NB4 (cell line): ENCODE measurements at places on chromosomes 12 and 14.
A peak's percentile ranks its signal among the peaks of the same experiment; 100 is the strongest.

- no peak for DNase-seq
These were observed 126.8 kb upstream of the CPSF6 start for GRCh38 chr12:69112616-69113015.

GRCh38 chr12:121893961-121894460 is 5.4 kb downstream of the PSMD9 start:
- DNase-seq = no peak

DNA sequence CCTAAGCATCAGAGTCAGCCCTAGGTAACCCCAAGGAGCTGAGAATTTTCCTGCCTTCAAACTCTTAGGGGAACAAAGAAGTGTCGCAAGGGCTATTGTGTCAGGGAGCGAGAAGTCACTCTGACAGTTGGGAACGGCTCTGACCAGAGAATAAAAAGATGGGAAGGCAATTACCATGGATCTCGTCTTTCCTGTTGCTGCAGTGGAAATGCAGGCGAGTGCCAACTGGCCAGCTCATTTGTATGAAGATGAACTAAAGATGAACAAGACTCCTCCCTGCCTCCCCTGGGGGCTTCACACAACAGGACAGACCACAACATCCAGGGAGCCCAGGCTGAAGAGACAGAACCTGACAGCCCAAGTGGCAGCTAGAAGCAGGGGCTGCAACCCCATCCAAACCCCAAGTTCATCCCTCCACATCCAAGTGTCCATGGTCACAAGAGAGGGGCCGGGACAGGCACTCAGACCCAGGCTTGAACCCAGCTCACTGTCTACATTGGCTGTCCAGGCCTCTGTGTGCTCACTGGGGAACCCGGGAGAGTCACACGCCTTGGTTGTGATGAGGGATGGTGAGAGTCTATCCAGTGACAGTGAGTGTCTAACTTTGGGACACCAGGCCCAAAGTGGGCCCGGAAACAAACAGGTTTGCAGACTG is 322.4 kb downstream of the BCL11B start:
- DNase-seq = peak; percentile 47

- no peak for DNase-seq
These were observed 75.1 kb upstream of the ST8SIA1 start for GRCh38 chr12:22409377-22410164.

- no peak for DNase-seq
These were observed 1.1 kb downstream of the LRP1 start for GRCh38 chr12:57129321-57129842.

- peak; percentile 45 for DNase-seq
These were observed 25.7 kb downstream of the TBC1D15 start for GRCh38 chr12:71865166-71865713.

DNA sequence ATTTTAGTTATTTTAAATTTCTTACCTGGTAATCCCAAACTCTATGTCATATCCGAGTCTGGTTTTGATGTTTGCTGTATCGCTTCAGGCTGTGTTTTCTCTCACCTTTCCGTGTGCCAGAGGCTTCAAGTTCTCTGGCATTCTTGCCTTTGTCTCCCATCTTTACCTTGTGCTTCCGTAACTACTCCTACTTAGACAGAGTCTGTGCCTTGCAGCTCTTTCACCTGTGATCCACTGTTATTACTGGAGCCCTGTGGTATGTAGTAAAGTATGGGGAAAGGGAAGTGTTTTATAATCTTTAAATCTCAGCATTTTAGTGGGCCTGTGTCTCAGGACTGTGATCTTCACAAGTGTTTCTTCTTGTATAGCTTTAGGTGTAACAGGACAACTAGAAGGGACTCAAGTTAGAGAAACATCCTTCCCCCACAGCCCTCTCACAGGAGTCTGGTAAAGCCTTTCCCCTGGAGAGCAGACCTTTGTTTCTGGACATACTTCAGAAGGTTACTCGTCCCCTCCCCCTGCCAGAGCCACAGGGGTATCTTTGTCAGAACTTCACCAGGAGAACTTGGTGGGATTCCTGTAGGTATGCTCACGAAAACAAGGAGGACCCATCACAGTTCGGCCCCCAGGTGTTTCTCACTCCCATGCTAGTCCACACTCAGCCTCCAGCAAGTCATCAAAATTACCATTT is 11.1 kb downstream of the IFNG start:
- no peak for DNase-seq

DNA sequence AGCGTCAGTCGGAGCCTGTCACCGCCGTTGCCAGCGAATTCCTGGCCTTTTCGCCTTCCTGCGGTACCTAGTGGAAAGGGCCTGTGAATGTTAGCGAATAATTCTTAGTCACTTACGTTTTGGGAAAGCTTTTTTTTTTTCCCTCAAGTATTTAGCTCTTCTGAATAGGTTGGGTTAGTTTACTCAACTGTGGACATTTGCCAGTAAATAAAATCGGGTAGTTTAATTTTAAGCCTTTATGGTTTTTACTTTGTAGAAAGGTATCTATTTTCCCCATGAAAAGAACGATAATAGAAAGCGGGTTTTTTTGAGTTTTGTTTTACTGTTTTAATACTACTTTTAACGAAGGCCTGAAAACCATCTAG is 1.7 kb downstream of the YY1 start:
- DNase-seq = no peak

DNA sequence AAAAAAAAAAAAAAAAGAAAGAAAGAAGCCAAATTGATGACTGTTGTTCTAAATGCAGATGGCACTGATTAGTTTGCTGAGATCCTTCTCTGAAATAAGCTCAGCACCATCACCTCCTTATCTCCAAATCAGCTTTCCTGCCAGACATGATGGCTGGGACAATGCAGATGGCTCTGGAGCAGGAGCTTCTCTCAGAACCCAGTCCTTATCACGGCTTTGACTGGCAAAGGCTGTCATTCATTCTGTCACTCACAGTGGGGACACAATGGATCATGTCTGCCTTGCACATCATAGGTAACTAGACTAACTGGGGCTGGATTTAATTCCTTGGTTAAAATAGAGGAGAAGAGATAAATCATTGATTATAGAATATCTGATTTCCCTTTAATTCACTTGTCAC is 146.3 kb downstream of the PDZRN4 start:
- DNase-seq = no peak

GRCh38 chr12:123813349-123813748 is 51.2 kb downstream of the DNAH10 start:
- no peak for DNase-seq

DNA sequence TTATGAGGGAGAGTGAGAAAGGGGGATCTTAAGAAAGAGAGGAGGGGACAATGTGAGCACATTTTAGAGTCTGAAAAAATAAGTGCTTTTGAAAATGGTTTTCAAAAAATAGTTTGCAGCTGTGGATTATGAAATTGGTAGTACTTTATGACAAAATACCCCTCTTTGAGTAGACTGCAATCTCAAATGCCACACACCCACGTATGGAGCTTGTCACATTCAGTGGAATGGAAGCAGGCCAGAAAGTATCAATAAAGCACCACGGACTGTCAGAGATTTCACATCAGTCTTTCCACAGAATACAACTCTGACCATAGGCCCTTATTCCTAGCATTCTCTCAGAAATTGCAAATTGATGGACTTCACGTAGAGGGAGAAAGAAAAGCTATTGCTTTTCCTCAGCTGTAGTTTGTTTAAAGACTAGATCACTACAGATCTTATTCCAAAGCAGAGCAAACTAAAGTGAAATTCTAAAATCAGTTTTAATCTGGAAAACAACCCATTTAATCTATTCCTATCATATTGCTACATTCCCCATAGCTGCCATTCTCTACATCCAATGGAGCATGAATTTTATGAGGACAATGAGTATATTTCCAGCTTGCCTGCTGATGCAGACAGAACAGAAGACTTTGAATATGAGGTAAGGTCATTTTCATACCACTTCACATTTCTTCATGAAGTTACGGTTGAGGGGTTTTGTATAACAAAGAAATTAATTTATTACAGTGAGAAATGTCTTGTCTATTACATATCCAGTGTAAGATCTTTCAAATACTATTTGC is 321.3 kb downstream of the PDZRN4 start:
- DNase-seq = no peak

DNA sequence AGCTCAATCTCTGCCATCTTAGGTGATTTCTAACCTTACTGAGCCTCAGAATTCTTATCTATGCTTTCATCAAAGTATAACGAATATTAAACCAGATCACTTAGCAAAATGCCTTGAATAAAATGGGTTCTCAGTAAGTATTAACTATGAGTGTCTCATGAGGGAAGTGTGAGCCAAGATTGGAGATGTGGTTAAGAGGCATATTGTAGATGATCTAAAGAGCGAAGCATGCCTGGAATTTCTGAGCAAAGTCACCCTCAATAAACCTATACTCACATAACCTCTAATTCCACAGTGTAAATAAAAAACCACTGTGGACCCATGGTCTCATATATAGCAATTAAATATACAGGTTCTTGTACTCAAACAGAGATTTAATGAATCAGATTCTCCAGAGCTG is 193.1 kb upstream of the FSCB start:
- DNase-seq = no peak

DNA sequence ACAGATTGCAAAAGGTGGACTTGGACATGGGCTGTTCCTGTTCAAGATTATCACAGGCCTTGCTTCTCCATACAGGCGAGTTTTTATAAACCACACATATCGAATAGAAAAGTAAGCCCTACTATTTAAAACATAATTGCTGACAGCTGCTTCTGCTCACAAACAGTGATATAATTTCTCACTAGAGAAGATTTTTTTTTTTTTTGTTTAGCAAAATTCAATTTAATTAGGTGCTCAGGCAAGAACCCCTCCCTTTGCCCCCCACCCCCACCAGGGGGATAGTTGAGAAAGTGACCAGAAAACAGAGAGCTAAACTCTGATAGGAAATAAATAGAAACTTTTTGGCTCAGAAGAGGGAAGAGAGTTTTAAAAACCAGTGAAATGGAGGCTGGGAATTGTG is 132.8 kb upstream of the CRY1 start:
- DNase-seq = no peak

DNA sequence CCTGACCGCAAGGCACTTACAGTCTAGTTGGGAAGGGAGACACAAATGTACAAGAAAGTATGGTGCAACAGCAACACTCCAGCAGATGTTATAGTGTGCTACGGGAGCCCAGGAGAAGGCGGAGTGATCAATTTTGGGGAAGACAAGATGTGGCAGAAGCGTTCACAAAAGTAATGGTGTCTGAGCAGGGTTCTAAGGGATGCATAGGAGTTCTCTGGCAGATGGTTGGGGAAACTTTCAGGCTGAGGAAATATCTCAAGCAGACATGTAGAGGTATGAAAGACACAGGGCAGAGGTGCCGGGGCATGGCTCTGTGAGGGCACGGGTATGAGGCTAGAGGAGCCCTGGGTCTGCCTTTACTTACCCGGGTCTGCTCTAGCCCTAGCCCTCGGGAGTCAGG is 5.1 kb upstream of the TNFRSF1A start:
- no peak for DNase-seq

GRCh38 chr12:47799357-47799955 is 20.2 kb downstream of the HDAC7 start:
- no peak for DNase-seq

GRCh38 chr14:42370056-42370455 is 763.4 kb downstream of the LRFN5 start:
- no peak for DNase-seq

DNA sequence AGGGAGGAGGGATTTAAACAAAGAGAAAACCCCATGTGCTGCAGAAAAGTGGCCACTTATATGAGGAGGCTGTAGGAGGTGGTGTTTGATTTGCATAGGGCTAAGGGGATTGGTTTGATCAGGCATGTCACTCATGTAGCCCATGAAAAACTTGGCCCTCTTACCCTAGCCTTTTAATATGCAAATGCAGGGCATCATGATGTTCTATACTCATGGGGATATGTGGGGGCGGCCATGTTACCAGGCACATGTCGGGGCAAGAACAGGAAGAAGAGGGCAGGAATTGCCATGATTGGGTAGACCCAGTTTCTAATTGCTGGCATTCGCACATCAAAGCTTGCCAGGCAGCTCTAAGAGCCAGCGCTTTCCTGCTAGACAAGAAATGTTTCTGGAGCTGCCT is 28.8 kb downstream of the KLRK1 start:
- DNase-seq = peak; percentile 70

DNA sequence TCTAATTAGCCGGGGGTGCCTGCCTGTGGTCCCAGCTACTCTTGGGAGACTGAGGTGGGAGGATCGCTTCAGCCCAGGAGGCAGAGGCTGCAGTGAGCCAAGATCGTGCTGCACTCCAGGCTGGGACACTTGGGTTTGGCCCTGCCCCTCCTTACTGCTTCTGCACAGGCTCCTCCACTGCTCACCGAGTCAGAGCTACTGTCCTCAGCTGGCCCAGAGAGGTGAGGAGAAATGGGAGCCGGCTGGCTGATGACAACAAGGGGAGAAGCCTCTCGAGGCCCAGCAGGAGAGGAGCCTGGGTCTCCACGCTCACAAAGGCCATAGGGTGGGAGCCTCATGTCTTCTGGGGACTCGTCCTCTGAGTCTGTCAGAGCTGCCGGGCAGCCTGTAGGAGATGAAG is 13.7 kb downstream of the CALCOCO1 start:
- no peak for DNase-seq

DNA sequence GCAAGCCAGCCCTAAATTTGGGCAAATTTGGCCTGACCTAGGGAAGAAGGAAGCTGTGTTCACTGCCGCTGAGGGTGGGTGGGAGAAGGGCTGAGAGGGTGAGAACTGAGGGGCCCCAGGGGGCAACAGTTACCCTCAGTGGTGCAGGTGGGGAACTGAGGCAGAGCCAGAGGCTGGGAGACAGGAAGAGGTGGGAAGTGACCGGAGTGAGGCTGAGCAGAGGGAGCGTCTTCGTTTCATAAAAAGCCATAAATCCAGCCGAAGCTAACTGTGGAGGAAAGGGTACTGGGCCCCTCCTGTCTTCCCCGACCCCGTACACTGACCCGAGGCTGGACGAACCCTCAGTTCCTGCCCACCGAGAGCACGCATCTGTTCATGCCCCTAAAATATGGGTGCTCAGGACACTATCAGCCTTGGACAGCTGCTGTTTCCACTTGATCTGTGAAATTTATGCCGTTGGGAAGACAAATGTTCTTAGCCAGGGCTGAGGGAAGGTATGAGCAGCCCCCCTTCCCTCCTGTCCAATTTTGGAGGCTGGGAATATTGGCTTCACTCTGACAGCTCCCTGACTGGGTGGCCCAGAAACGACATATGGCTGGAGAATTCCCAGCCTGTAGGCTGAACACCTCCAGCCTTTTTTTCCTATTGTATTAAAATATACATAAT is 116.5 kb downstream of the KIF26A start:
- DNase-seq = no peak

- no peak for DNase-seq
These were observed 509.3 kb upstream of the CCDC196 start for GRCh38 chr14:65976761-65977404.
